ENCODE measurements at places on chromosomes 12 and 14. TPM values are rescaled to one million over a fixed set of nuclear protein-coding genes. Genes with fewer than 3 reads are reported as not detected.

ADAM21 gene
- total RNA-seq = 0.12 TPM

KRT3 gene
- total RNA-seq = not detected

GRCh38 chr12:48890657-48891418, 25.2 kb upstream of the RND1 start:
- peak; percentile 74 for DNase-seq

DNA sequence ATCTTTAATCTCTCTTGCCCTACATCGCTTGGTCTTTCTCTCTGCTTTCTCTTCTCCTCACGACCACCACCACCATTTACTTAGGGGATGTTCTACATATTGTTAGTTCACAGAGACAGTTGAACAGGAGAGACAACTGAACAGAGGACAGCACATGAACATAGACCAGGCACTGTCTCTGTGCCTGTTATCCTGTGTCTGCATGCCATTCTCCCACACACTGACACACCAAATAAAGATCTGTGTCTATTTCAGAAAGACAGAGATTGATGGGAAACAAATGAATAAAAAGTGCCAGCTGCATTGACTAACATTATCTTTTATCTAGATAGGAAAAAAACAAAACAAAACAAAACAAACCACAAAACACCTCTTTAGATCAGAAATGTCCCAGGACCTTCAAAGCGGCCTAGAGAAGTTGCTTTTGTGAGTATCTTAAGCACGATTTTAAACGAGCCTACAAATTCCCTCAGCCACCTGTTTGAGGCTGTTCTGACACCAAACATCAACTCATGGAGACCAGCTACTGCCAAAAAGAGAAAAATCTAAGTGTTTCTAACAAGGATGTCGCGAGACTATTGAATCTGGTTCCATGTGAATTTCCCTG, 77.6 kb upstream of the PARP11 start:
- no peak for DNase-seq

GRCh38 chr12:128661226-128661569, 162.6 kb downstream of the SLC15A4 start:
- no peak for DNase-seq

- DNase-seq = no peak
Observed at GRCh38 chr12:95418142-95418541, 55.8 kb upstream of the METAP2 start.

- no peak for DNase-seq
Observed at GRCh38 chr14:64220056-64220455, 74.1 kb downstream of the ESR2 start.
